Stimulated activated CD4-positive, alpha-beta T cell treated with anti-CD3 and anti-CD28 coated beads, Interleukin-4, amount 100 ng/mL, for 24 hours (primary cell): ENCODE measurements at places on chromosomes 12 and 14.

GRCh38 chr12:53722450-53723041 is 4.7 kb downstream of the CALCOCO1 start:
- no peak for DNase-seq

DNA sequence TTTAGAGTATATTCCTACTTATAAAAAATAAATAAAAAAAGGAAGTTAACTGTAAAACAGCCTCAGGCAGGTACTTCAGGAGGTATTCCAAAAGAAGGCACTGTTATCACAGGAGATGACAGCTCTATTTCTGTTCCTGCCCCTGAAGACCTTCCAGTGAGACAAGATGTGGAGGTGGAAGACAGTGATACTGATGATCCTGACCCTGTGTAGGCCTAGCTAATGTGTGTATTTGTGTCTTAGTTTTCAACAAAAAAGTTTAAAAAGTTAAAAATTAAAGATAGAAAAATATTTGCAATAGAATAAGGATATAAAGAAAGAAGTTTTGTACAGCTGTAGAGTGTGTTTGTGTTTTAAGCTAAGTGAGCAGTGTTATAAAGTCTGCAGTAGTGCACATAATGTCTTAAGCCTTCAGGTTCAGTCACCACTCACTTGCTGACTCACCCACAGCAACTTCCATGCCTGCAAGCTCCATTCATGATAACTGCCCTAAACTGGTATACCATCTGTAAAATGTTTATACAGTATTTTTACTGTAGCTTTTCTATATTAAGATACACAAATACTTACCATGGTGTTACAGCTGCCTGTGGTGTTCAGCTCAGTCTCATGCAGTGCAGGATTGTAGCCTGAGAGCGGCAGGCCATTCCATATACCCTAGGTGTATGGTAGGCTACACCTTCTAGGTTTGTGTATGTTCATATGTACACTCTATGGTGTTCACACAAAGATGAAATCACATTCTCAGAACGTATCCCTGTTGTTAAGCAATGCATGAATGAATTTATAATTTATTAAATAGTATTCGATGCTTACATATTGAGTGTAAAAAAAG is 121.1 kb downstream of the ANO6 start:
- DNase-seq = no peak

- DNase-seq = no peak
These were observed 105.2 kb downstream of the ZFC3H1 start for GRCh38 chr12:71558445-71558844.

GRCh38 chr14:95137804-95138167 is 19.5 kb downstream of the DICER1 start:
- no peak for DNase-seq

GRCh38 chr14:74474376-74474775 is 18.7 kb downstream of the NPC2 start:
- DNase-seq = no peak
